Activated CD4-positive, alpha-beta memory T cell treated with anti-CD3 and anti-CD28 coated beads, Interleukin-2, amount 10 ng/mL, durations not matched to agents 7 days and 5 days (primary cell): ENCODE measurements at places on chromosomes 16 and 17.

GRCh38 chr17:77846531-77847085 lies 111.9 kb upstream of the TNRC6C start:
- peaks cover 41% of the 10 kb centered on the region for H3K4me1 ChIP-seq
- DNase-seq = no peak
- peaks cover 3% of the 10 kb centered on the region for H3K27me3 ChIP-seq
- no peaks in the 10 kb centered on the region for H3K36me3 ChIP-seq

DNA sequence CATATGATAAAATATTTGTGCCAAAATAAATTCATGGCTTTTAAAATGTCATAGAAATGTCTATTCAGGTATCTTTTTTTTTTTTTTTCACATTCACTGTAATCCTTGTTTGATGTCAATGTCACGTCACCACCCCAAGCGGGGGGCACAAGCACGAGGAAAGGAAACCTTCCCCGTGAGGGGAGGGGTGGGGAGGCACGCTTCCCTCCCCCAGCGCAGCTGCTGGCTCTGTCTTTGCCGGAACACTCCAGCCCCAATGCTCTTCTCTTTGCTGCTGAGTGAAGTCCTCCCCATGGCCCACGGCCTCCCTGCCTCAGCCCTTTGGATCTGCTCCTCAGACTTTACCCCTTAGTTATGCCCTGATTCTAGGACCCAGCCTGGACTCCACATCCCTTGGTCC lies 1.5 kb downstream of the SLC35G3 start:
- H3K4me1 ChIP-seq = peaks cover 16% of the 10 kb centered on the region
- H3K4me3 ChIP-seq = no peak overlapping the region
- peaks cover 7% of the 10 kb centered on the region for H3K27me3 ChIP-seq
- no peak overlapping the region for H3K27ac ChIP-seq
- H3K36me3 ChIP-seq = peaks cover 7% of the 10 kb centered on the region

DNA sequence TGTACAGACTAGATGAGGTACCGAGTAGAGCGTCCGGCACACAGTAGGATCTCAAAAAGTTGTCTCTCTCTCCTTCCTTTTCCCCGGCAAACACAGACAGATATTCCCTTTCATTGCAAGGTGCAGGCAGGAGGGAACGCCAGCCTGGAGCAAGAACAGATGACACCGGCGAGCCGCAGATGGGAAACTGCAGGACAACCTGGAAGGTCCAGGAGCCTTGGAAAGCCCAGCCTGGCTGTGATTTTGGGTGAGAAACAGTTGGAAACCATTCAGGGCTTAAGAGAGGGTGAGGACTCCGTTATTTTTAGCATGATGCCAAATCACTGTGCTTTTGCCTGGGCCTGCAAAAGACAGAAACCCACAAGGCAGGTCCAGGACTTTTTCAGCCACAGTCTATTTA lies 7.3 kb downstream of the CDH11 start:
- H3K27me3 ChIP-seq = no peaks in the 10 kb centered on the region
- no peak for DNase-seq
- no peaks in the 10 kb centered on the region for H3K36me3 ChIP-seq
- no peak overlapping the region for H3K27ac ChIP-seq

DNA sequence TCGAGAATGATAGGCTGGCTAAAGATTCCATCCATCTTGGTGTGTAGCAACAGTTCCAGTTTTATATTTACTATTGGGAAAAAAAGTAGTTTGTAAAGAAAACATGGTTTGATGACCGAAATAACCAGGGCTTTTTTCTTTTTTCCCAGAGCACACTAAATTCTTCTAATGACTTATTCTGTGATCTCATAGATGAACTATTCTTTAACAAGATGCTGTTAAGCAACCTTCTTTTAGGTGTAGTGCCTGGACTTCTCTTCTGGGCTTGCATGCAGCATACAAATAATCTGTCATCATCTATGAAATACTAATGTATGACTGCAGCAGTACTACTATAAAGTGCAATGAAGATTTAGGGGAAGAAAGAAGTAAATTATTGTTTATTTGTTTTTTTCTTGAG lies 11.0 kb upstream of the CAPNS2 start:
- no peak overlapping the region for H3K4me3 ChIP-seq
- no peak overlapping the region for H3K27ac ChIP-seq
- no peak for DNase-seq
- no peaks in the 10 kb centered on the region for H3K36me3 ChIP-seq
- no peaks in the 10 kb centered on the region for H3K4me1 ChIP-seq

DNA sequence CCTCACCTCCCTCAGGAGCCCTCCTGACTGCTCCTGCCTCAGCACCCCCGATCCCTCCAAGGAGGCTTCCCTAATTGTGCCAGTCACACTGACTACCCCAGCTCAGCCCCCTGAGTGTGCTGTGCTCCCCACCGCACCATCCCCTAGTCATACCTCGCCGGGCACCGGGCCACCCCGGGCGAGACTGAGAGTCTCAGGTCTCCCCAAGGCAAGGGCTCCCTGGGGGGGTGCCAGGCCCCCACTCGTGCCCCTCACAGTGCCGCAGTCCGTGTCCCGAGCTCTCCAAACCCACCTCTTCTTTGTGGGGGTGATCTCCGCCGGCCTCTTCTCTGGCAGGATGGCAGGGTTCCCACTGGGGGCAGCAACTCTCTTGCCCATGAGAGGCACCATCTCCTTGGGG lies 3.2 kb downstream of the TRPV3 start:
- peaks cover 17% of the 10 kb centered on the region for H3K4me1 ChIP-seq
- no peak for DNase-seq
- no peaks in the 10 kb centered on the region for H3K27me3 ChIP-seq
- H3K4me3 ChIP-seq = no peak overlapping the region
- H3K27ac ChIP-seq = no peak overlapping the region
- H3K36me3 ChIP-seq = no peaks in the 10 kb centered on the region

DNA sequence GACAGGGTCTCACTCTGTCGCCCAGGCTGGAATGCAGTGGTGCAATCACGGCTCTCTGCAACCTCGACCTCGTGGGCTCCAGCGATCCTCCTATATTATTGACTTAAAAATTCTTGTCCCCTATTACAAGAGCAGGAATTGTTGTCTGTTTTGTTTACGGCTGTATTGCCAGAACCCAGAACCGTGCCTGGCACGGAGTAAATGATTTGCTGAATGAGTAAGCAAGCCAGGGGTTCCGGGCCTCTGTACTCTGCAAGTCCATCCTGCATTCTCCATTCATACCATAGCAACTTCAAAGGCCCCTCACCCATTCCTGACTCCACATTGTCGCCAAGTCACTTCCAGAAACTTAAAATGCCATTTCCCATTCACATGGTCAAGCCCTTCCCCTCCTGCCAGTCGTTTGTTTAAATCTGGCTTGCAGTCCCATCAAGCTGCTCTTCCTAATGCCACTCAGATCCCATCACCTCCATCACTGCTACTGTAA lies 6.9 kb downstream of the ADCY9 start:
- DNase-seq = no peak
- H3K27ac ChIP-seq = no peak overlapping the region
- peaks cover 48% of the 10 kb centered on the region for H3K4me1 ChIP-seq
- H3K4me3 ChIP-seq = no peak overlapping the region

DNA sequence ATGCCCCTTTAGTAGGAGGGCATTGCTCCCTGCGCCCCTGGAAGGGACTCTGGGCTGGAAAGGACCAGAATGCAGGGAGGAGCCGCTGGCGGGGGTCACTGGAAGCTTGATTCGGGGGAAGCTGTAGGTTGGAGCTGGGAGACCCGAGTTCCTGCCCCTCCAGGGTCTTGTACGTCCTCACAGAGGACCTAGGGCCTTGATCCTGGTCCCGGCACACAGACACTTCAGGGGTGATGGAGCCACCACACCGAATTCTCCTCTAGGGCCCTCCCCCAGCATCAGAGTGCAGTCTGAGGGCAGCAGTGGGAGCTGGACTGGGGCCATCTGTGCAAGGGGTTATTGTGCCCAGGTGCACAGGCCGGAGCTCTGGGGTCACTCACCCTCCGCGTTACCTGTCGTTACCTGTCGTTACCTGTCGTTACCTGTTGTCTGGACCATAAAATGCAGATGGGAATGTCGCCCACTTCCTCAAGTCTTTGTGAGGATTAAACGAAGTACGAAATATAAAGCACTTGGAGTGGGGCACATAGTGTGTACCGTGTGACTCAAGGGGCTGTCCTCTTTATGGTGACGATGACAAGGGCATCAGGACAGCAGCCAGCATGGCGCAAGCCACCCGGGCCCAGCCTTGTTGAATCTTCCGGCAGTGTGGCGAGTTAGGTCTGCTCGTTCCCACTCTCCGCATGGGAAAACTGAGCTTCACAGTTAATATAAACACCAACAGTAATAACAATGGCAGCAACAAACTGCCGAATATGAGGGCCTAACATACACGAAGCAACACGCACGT lies 48.6 kb downstream of the CMIP start:
- no peak overlapping the region for H3K27ac ChIP-seq
- no peaks in the 10 kb centered on the region for H3K36me3 ChIP-seq
- H3K27me3 ChIP-seq = no peaks in the 10 kb centered on the region
- peaks cover 26% of the 10 kb centered on the region for H3K4me1 ChIP-seq
- no peak overlapping the region for H3K4me3 ChIP-seq
